Frontal cortex (tissue), 4 donors: ENCODE measurements at places on chromosomes 6 and 20. TPM values are rescaled to one million over a fixed set of nuclear protein-coding genes. Genes with fewer than 3 reads are reported as not detected.

The IP6K3 gene
- total RNA-seq, result not detected

The RAB44 gene
- total RNA-seq, result not detected

The CLPSL1 gene
- total RNA-seq, result not detected

The HLA-DRB5 gene
- 1.6 TPM for total RNA-seq

The TRIM10 gene
- total RNA-seq, result under 0.01 TPM

The LAMA5 gene
- total RNA-seq, result 11.4 TPM

The MACROD2 gene
- total RNA-seq, result 47.7 TPM

The HLA-DQA1 gene
- total RNA-seq, result not detected

The ADGRG6 gene
- 9.8 TPM for total RNA-seq

The TGM3 gene
- total RNA-seq, result not detected

The BLTP3A gene
- total RNA-seq, result 4.5 TPM

The GPSM3 gene
- total RNA-seq, result 0.41 TPM

The CNR1 gene
- 342 TPM for total RNA-seq

The SERINC3 gene
- 89.7 TPM for total RNA-seq

The MYMX gene
- total RNA-seq, result not detected

The SLC35F1 gene
- 97.0 TPM for total RNA-seq

The PRL gene
- total RNA-seq, result not detected

The SAMD5 gene
- 11.8 TPM for total RNA-seq

The ARMH2 gene
- total RNA-seq, result not detected

The LINC00237 gene
- 0.82 TPM for total RNA-seq
